ENCODE measurements at places on chromosomes 6 and 20. TPM values are rescaled to one million over a fixed set of nuclear protein-coding genes. Genes with fewer than 3 reads are reported as not detected.

TRAM2 gene
- 11.4 TPM for total RNA-seq

DNA sequence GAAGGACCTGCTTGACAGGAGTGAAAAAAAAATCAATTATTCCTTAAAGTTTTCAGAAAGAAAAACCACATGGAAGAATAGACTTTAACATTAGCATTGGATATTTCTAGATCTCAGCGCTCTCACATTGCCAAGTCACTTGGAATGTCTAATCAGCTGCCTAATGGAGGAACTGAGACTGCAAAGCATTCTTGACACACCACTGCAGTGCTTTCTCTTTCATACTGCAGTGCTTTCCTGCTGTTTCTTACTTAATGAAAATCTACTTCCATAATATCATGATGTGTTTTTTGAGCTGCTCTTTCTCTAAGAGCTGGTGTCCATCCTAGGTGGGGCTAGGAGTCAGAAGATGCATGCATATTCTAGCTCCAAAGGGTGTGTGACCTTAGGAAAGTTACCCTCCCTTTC is 20.4 kb upstream of the MCM3 start:
- no peak for DNase-seq

BFSP1 gene
- total RNA-seq, result 14.7 TPM

GRCh38 chr6:111388681-111389080 is 94.3 kb downstream of the REV3L start:
- no peak for DNase-seq

- no peak for DNase-seq
These were observed 92.0 kb downstream of the CD40 start for GRCh38 chr20:46209930-46210671.

DNA sequence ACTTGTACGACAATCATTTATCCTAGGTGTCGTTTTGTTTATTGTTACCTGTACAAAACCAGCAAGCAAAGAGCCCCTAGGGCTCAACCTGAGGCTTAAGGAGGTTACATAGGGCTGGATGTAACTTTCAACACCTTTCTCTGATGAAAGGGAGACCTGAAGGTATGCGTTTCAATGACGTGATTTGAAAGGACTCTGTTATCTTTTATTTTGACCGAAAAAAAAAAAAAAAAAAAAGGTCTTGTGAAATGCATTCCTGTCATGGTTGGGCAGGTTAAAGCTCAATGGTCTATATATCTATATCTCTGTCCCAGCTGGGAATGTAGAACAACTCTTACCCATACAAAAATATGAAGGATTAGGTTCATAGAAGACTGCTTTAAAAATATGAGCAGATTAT is 78.7 kb upstream of the SASH1 start:
- no peak for DNase-seq

MRPL18 gene
- total RNA-seq, result 123 TPM

DNA sequence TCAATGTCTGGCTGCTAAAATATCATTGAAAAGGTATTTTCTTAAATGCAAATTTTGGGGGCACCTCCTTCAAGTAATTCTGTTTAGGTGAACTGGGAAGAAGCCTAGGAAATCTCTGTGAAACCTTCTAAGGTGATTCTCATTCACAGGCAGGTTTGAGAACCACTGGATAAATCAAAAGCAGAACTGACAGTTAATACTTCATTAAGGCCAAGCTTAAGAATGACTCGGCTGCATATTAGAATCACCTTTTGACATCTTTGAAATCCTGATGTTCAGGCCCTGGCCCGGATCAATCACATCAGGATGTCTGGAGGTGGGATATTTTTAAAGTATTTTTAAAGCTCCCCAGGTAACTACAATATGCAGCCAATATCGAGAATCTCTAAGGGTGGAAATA is 50.6 kb downstream of the FKBP1C start:
- DNase-seq, result no peak

DNA sequence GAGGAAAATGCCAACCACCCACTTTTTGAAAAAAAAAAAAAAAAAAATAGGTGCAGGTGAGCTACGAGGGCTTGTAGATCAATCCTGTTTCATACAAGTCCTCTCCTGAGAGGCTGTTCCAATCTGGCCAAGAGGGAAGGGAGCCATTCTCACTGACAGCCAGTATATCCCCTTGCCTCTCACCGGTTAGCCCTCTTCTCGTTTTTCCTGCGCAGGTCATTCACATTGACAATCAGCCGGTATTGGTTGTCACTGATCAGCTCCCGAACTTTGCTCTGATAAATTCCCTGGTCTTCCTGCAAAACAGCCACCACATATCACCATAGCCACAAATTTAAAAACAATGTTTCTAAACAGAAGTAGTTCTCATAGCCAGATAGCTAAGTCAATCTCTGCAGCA is 1.4 kb downstream of the MCM3 start:
- no peak for DNase-seq

CD24 gene
- 1.1 TPM for total RNA-seq

GRCh38 chr6:168619560-168620314 is 178.8 kb downstream of the SMOC2 start:
- no peak for DNase-seq

DNA sequence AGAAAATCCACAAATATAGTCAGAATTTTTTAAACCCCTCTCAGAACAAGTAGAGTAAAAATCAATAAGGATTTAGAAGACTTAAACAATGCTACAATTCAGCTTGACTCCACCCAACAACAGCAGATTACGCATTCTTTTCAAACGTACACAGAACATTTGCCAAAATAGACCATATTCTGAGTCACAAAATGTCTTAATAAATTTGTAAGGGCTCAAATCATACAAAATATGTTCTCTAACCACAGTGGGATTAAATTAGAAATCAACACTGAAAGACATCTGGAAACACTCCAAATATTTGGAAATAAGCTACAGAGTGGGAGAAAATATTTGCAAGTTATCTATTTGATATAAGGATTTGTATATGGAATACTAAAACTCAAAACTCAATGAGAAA is 164.2 kb upstream of the AKAP12 start:
- no peak for DNase-seq

BMP6 gene
- 0.05 TPM for total RNA-seq

DNA sequence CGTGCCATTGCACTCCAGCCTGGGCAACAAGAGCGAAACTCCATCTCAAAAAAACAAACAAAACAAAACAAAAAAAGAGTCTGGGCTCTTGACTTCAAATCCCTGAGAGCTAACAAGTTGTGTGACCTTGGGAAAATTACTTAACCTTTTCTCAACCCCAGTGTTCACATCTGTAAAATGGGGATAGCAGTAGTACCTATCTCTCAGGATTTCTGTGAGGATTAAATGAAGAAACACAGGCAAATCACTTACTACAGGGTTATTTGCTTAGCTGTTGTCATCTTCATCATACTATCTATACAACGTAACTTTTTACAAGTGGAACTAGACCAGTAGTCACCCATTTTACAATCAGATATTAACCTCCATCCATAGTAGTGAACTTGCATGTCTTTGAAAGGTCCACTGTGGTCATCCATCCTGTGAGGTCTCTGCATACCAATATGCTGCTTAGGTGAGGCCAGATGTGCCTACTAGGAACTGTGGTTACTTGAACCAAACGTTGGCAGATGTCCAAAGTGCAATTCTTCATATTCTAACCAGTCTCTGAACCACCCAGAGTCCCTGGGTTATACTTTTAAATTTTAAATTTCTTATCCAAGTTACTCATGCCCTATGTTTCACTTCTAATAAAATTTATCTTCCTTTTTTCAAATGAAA is 128.9 kb upstream of the BEND3 start:
- DNase-seq, result no peak

Data from SK-MEL-5 (cell line).